RPMI8226 (cell line): ENCODE measurements at places on chromosomes 12 and 14.

GRCh38 chr14:84483072-84483420 is 1046.9 kb upstream of the FLRT2 start:
- no peak for DNase-seq

GRCh38 chr14:51660741-51661140 is 9.0 kb downstream of the FRMD6 start:
- DNase-seq = no peak

- no peak for DNase-seq
These were observed 79.5 kb downstream of the SLC25A47 start for GRCh38 chr14:100402631-100403030.

DNA sequence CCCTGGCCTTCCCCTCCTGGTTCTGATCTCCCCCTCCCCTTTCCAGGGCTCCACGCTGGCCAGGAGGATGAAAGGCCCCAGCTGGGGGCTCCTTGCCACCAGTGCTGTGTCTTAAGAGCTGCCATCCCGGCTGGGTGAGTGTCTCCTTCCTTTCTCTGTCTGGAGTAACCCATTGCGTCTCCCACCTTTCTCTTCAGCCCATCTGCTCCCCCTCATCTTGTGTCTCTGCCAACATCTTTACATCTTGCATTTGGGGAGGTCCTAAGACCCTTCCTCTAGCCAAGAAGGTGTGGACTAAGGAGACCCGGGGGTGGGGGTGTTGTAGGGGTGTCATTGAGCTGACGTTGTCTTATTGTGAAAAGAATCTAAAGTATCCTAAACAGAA is 505 bp downstream of the BCL2L2 start:
- DNase-seq = no peak

GRCh38 chr12:32828552-32828951 is 68.0 kb downstream of the PKP2 start:
- no peak for DNase-seq

- no peak for DNase-seq
These were observed 34.5 kb downstream of the COCH start for GRCh38 chr14:30908826-30909225.

DNA sequence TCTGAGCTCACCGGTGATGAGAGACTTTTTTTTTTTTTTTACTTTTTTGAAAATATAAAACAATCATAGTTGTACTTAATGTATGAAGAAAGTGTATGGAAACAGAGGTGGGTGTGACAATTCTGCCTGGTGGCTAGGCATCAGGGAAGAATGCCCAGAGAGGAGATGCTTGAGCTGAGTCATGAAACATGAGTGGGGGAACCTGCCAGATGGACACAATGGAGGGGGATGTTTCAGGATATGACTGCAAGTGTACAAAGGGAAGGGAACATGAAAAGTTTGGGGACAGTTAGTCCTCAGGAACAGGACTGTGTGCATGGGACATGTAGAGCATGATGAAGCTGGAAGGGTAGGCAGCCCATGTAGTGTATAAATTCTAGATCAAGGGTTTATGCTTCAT is 274.2 kb upstream of the E2F7 start:
- DNase-seq = no peak

DNA sequence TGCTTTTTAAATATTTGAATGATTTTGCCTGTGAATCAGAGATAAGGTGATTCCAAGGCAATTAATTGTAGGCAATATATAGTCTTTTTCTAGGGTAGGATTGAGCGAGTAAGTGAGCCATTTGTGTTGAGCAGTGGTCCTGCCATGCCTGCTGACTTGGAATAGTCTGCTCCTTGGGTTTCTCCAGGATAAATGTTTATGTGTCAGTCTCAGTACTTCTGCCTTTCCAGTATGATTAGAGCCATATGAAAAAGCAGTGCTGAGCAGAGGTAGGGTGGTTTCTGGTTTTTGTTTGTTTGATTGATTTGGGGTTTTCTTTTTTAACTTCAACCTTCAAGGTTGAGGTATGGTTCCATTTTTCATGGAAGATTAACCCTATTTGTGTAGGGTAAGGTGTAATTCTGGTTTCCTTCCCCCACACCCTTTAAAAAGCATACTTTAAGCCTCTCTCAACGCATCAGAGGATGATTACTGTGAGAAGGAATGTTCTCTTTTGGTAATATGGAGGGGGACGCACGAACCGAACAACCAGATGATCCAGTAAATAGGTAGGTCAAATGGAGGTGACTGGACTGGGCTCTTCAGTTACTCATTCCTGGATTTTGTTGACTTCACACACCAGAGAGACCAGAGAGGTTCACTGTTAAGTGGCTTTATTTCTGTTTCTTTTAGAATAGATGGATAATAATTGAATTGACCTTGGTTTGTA is 22.7 kb downstream of the FRMD6 start:
- DNase-seq = no peak
